Gastroesophageal sphincter (tissue), 4 donors: ENCODE measurements at places on chromosomes 2 and 18. TPM values are rescaled to one million over a fixed set of nuclear protein-coding genes. Genes with fewer than 3 reads are reported as not detected.

The CTNNA2 gene
- 1.2 TPM for total RNA-seq

The RTTN gene
- 7.4 TPM for total RNA-seq

The SERPINB13 gene
- 0.13 TPM for total RNA-seq

The SULT1C2 gene
- total RNA-seq = not detected

The SLC11A1 gene
- total RNA-seq = 5.9 TPM

The CYP26B1 gene
- 1.9 TPM for total RNA-seq

The SERPINB7 gene
- total RNA-seq = not detected

The KHK gene
- total RNA-seq = 1.2 TPM

The ATP8B1 gene
- total RNA-seq = 24.7 TPM

The MERTK gene
- total RNA-seq = 21.7 TPM

The KCNJ13 gene
- total RNA-seq = not detected

The IL36A gene
- total RNA-seq = 1.2 TPM

The MYCN gene
- total RNA-seq = 0.35 TPM

The HYCC2 gene
- 15.8 TPM for total RNA-seq

The LDLRAD4 gene
- total RNA-seq = 85.9 TPM

The NR4A2 gene
- 1.7 TPM for total RNA-seq

The AQP12A gene
- total RNA-seq = not detected

The NLRC4 gene
- 0.31 TPM for total RNA-seq

The ZNF804A gene
- total RNA-seq = under 0.01 TPM

The MITD1 gene
- 20.1 TPM for total RNA-seq

The SP5 gene
- total RNA-seq = 0.92 TPM

The CHRNG gene
- not detected for total RNA-seq

The TIA1 gene
- total RNA-seq = 134 TPM

The RIT2 gene
- not detected for total RNA-seq

The FAM110C gene
- 4.8 TPM for total RNA-seq

The SIGLEC15 gene
- not detected for total RNA-seq

The OR6B2 gene
- not detected for total RNA-seq

The SPC25 gene
- not detected for total RNA-seq

The DSC1 gene
- total RNA-seq = not detected

The AQP12B gene
- not detected for total RNA-seq

The NEU2 gene
- not detected for total RNA-seq

The STPG4 gene
- not detected for total RNA-seq

The CYP1B1 gene
- total RNA-seq = 37.2 TPM

The UGT1A5 gene
- not detected for total RNA-seq

The DTNA gene
- 110 TPM for total RNA-seq

The EMILIN2 gene
- total RNA-seq = 19.5 TPM

The ANKRD29 gene
- 9.4 TPM for total RNA-seq

The PARD3B gene
- 29.6 TPM for total RNA-seq

The C2orf66 gene
- not detected for total RNA-seq

The ELOA2 gene
- total RNA-seq = not detected

The FBLN7 gene
- 1.1 TPM for total RNA-seq

The TMEM127 gene
- total RNA-seq = 45.5 TPM
